ENCODE measurements at places on chromosomes 6 and 20.

- no peak for DNase-seq
Observed at GRCh38 chr6:40302856-40303454, 284.2 kb downstream of the LRFN2 start.

GRCh38 chr6:34196116-34196832 is 40.4 kb upstream of the HMGA1 start:
- peak; percentile 83 for DNase-seq

GRCh38 chr6:163716690-163717089 is 302.2 kb downstream of the QKI start:
- no peak for DNase-seq

- DNase-seq: no peak
Observed at GRCh38 chr20:62554898-62555641, 79.3 kb upstream of the GATA5 start.

DNA sequence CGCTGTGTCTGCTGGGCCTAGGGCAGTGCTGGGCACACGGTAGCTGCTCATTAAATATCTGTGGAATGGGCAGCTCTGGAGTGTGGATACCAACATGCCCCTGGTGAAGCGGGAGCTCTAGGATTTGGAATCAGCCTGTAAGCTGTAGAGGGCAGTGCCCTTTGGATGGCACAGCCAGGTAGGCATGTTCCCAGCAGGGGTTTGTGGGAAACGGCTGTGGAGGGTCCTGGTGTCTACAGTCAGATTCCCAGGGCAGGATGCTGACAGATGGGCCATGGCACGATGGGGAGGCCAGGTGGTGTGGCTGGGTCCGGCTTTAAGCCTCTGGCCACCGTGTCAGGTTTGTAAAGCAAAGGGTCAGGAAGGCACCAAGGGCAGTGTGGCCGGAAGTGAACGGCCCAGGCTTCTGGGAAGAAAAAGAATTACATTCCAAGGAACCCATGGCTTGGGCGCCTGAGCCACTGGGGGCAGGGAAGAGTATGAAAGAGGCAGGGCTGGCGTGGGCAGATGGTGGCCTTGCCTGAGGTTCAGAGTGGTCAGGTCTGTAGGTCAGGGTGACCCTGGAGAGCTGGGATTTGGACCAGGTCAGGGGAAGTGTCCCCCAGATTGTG is 44.8 kb downstream of the UBE2V1 start:
- DNase-seq: no peak

DNA sequence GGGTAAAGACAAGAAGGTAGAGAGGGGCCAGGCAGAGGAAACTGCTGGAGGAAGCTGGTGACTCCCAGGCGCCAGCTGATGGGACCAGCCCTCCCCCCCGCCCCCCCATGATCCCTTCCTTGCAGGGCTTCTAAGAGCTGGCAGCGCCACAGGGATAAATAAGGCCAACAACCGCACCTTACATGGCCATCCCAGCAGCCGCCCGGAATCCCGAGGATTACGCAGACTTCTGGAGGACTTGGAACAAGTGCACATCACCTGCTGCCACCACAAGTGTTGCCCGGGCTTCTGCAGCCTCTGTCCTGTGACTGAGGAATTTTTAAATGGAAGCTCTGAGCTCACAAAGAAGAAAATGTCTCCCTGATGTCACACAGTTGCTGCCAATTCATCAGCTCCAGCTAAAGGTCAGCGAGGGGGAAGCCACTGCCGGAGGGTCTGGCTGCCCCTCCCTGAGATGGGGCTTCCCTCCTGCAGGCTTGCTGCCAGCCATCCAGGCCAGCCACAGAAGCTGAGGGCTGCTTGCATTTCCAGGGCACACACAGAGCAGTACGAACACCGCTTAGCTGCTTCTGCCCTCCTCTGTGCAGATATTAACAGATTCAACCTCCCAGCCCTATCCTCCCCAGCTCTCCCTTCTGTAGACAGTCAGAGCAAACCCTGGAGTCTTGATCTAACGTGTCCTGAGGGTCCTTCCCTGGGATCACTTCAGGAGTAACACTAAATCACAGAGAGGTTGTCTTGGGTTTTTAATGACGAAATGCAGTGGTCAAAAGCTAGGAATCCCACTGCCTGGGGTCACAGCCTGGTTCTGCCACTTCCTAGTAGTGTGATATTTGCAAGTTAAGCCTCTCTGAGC is 38.6 kb upstream of the PIM1 start:
- no peak for DNase-seq

- no peak for DNase-seq
Observed at GRCh38 chr6:13277231-13277630, 51.1 kb downstream of the TBC1D7 start.

GRCh38 chr6:45074439-45074838 is 253.7 kb upstream of the RUNX2 start:
- no peak for DNase-seq

GRCh38 chr20:20783450-20783849 is 71.0 kb upstream of the RALGAPA2 start:
- no peak for DNase-seq
